ENCODE measurements at places on chromosomes 6 and 20. TPM values are rescaled to one million over a fixed set of nuclear protein-coding genes. Genes with fewer than 3 reads are reported as not detected.

Gene FRS3
- total RNA-seq = 6.1 TPM

Gene POM121L2
- total RNA-seq = not detected

Gene FAM110A
- total RNA-seq = 11.2 TPM

Gene CYP24A1
- not detected for total RNA-seq

Gene BACH2
- total RNA-seq = 0.41 TPM

Gene TMEM74B
- 0.98 TPM for total RNA-seq

Gene HLA-DRA
- total RNA-seq = 352 TPM

- H3K27me3 ChIP-seq = no peaks in the 10 kb centered on the region
- no peak overlapping the region for H3K27ac ChIP-seq
- H3K4me3 ChIP-seq = no peak overlapping the region
- H3K36me3 ChIP-seq = no peaks in the 10 kb centered on the region
- H3K4me1 ChIP-seq = no peaks in the 10 kb centered on the region
Measured at GRCh38 chr6:36765594-36766398, 68.2 kb downstream of the RAB44 start.

DNA sequence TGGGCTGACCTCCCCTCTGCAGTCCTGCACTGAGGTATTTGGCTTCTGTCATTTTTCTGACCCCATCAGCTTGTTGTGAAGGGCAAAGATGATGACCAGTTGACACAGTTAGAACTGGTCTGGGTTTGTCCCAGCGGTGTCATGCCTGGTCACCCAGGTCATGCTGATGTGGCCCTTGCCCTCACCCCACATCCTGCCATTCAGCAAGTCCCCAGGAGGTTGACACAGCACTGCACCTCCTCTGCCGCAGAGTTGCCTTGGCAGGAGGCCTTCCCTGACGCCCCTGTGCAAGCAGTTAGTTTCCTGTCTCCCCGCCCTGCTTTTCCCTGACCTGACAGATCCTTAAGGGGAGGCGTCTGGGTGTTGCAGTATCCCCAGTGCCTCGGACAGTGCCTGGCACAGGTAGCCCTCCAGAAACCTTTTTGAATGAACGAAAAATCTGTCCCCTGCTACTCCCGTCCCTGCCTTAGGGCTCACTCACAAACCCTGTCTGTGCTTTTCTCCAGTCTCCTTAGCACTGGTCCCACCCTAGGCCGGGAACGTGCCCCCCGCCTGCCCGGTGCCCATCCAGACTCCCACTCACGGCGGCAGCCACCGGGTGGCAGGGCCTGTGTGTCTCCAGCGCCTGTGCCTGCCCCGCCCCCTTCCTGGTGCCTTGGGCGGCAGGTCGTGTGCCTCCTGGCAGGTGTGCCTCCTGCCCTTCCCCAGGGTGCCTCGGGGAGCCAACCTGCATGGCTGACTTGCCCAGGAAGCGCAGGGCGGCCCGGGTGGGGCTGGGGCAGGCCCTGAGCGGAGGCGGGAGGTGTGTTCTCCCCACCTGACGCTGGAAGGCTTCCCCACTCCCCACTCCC, 146.3 kb upstream of the RNF24 start:
- no peaks in the 10 kb centered on the region for H3K27me3 ChIP-seq
- peaks cover 14% of the 10 kb centered on the region for H3K4me1 ChIP-seq
- no peaks in the 10 kb centered on the region for H3K36me3 ChIP-seq
- H3K27ac ChIP-seq = peak overlapping the region; percentile 61
- no peak for DNase-seq

GRCh38 chr6:165641672-165642156, 21.3 kb downstream of the PDE10A start:
- H3K36me3 ChIP-seq = no peaks in the 10 kb centered on the region
- H3K27me3 ChIP-seq = no peaks in the 10 kb centered on the region
- DNase-seq = no peak
- H3K4me3 ChIP-seq = no peak overlapping the region
- no peaks in the 10 kb centered on the region for H3K4me1 ChIP-seq
- no peak overlapping the region for H3K27ac ChIP-seq

DNA sequence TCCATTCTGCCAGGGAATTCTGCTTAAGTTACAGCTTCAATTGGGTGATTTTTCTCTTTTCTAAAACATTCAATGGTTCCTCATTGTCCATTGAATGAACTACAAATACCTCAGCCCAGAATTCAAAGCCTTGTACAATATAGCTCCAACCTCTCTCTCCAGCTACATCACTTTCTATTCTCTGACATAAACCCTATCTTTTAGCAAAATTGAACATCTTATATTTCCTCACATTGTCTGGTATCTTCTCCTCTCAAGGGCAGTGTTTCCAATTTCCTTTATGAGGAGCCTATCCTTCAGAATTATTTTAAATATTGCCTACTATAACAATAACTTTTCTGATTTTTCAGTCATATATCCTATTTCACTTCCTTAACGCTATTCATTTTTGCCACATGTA, 203.6 kb upstream of the RNF217 start:
- H3K27me3 ChIP-seq = no peaks in the 10 kb centered on the region
- H3K4me3 ChIP-seq = no peak overlapping the region
- no peak for DNase-seq

DNA sequence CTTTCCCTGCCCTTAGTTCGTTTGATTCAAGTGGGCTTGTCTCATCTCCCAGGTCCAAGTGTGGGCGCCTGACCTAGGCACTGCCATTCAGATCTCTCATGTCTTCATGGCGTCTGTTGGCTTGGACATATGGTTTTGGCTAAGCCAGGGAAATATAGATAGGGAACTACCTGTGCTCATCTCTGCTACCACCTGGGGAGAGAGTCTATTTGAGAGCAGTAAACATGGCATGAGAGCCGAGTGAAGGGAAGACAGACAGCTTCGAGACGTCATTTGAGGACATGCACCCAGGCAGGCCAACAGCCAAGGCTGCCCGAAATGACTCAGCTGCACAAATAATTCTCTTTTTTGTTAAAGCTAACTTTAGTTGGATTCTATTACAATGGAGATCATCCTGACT, 370.7 kb upstream of the AGPAT4 start:
- H3K4me1 ChIP-seq = no peaks in the 10 kb centered on the region

DNA sequence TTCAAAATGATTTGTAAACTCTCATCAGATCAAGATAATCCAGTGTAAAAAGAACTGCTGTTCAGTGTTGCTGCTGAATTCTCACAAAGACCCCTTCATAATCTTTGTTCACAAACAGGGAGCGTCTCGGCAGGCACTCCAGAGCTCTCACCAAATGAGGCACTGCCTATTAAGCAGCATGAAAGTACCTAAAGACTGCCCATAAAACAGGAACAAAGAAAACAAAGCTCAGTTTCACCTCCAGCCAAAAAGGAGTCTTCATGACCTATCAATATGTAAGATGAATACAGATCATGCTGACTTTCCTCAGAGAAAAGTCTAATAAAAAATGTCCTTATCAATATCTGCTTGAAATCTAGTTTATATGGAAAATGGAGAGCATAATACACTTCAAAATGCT, 41.8 kb downstream of the GPR63 start:
- no peaks in the 10 kb centered on the region for H3K4me1 ChIP-seq
- DNase-seq = no peak
- no peak overlapping the region for H3K4me3 ChIP-seq

DNA sequence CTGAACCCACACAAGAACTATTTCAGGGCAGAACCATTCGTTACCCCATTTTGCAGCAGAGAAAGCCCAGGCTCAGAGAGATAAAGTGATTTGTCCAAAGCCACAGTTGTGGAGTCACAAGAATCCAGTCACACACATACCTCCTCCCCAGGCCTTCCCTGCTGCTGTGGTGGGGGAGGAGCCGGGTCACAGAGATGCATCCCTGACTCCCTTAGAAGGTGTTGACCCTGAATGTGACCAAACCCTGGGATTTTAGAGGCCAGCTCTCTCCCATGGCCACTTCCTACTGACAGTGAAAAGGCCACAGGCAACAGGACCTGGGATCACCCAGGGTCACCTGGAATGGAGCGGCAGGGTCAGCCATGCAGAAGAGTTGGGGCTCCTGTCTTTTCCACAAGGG, 48.6 kb downstream of the CHMP4B start:
- H3K4me3 ChIP-seq = no peak overlapping the region
- no peaks in the 10 kb centered on the region for H3K27me3 ChIP-seq
- no peaks in the 10 kb centered on the region for H3K36me3 ChIP-seq
- H3K4me1 ChIP-seq = peaks cover 6% of the 10 kb centered on the region
- H3K27ac ChIP-seq = peak overlapping the region; percentile 33
- no peak for DNase-seq

GRCh38 chr6:16947375-16948015, 154.4 kb upstream of the STMND1 start:
- no peak overlapping the region for H3K4me3 ChIP-seq
- peak; percentile 65 for DNase-seq
- H3K4me1 ChIP-seq = no peaks in the 10 kb centered on the region
- no peaks in the 10 kb centered on the region for H3K36me3 ChIP-seq
- no peaks in the 10 kb centered on the region for H3K27me3 ChIP-seq

- peak; percentile 43 for DNase-seq
- H3K36me3 ChIP-seq = peaks cover 5% of the 10 kb centered on the region
- H3K4me1 ChIP-seq = no peaks in the 10 kb centered on the region
- H3K27me3 ChIP-seq = no peaks in the 10 kb centered on the region
- no peak overlapping the region for H3K27ac ChIP-seq
- H3K4me3 ChIP-seq = no peak overlapping the region
Measured at GRCh38 chr6:41801380-41801779, 13.9 kb downstream of the TOMM6 start.

DNA sequence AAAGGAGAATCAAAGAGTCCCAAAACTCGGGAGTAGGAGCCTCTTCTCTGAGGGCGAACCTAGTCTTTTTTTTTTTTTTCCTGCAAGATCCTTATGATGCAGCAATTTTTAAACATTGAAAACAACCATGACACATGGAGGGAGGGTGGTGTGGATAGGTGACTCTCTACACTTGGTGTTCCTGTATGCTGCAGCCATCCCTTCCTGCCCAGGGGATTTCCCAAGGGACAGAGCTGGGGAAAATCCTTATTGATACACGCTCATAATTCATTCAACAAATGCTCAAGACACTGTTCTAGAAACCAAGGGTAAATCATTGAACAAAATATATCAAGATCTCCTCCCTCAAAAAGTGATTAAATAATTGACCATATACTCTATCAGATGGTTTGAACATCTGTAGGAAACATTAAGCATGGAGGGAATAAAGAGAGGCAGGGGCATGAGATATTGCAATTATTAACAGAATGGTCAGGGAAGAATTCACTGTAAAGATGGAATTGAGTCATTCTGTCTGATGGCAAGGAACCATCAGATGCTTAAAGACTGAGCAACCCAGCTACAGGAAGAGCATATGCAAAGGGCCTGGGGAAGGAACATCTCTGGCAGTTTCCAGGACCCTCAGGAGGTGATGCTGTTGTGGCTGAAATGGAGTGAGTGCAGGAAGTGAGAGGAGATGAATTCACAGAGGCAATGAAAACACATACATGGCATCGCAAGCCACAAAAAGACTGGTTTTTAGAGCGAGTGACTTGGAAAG, 13.4 kb upstream of the BTN3A3 start:
- H3K36me3 ChIP-seq = peaks cover 40% of the 10 kb centered on the region
- H3K27me3 ChIP-seq = no peaks in the 10 kb centered on the region
- peaks cover 9% of the 10 kb centered on the region for H3K4me1 ChIP-seq
- no peak overlapping the region for H3K27ac ChIP-seq
- no peak overlapping the region for H3K4me3 ChIP-seq

- peak overlapping the region; percentile 62 for H3K27ac ChIP-seq
- H3K27me3 ChIP-seq = no peaks in the 10 kb centered on the region
- H3K4me3 ChIP-seq = no peak overlapping the region
- H3K36me3 ChIP-seq = no peaks in the 10 kb centered on the region
Measured at GRCh38 chr20:36482044-36482473, 59.3 kb upstream of the MYL9 start.

DNA sequence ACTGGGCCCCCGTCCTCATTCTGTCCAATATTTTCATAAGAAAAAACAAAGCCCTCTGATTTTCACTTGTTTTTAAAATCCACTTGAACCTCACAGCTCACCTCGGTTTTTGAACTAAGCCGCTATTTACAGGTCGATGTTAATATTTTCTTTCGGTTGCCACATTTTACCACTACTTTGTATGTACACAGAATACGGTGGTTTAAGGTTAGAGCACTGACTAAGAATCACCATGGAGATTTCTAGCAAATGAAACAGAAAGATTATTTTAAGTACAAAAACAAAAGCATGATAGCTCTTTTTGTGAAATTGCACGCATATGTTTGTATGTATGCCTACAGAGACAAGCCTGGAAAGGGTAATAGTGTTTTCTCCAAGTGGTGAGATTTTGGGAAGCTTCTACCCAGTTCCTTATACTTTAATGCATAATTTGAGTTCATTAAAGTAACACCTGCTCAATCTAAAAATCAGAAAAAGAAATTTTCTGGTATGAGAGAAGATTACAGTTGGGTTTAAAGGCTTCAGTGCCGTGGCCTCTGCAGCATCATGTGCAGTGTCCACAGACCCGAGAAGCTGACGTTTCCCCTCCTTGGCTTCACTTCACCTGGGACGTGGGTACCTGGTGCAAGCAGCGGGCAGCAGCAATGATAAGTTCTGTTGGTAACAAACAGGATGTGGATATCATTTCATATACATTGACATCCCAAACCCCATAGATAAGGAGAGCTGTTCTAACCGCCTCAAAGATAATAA, 144.0 kb downstream of the UST start:
- H3K36me3 ChIP-seq = no peaks in the 10 kb centered on the region
- H3K4me3 ChIP-seq = no peak overlapping the region
- H3K27ac ChIP-seq = no peak overlapping the region
- peaks cover 9% of the 10 kb centered on the region for H3K4me1 ChIP-seq
- no peaks in the 10 kb centered on the region for H3K27me3 ChIP-seq

GRCh38 chr6:18340781-18341551, 46.2 kb upstream of the RNF144B start:
- no peak for DNase-seq
- no peak overlapping the region for H3K4me3 ChIP-seq
- H3K27ac ChIP-seq = no peak overlapping the region
- H3K27me3 ChIP-seq = no peaks in the 10 kb centered on the region

DNA sequence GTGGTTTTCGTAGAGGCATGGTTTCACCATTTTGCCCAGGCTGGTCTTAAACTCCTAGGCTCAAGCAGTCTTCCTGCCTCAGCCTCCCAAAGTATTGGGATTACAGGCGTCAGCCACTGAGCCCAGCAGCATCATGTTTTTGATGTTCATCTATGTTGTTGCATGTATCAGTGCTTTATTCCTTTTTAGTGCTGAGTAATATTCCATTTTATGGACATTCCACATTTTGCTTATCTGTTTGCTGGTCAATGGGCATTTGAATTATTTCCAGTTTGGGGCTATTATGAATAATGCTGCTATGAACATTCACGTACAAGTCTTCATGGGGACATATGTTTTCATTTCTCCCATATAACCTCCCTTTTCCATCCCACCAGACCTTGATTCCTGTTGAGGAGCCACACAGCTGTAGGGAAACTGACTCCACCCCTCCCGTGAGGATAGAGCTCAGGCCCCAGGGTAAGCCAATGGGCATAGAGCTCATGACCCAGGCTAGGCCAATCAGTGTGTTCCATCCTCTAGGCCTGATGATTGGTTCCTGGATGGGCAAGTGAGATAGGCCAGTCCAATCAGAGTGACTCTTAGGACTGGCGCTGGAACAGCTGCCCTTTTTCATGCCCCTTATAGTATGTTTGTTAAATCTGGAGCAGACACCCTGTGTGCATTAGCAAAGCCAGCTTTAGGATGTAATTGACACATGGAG, 49.5 kb downstream of the DLGAP4 start:
- H3K4me3 ChIP-seq = no peak overlapping the region
- no peaks in the 10 kb centered on the region for H3K4me1 ChIP-seq
- H3K27ac ChIP-seq = no peak overlapping the region

GRCh38 chr6:3749977-3750316, 1.6 kb downstream of the PXDC1 start:
- H3K27ac ChIP-seq = peak overlapping the region; percentile 97
- H3K27me3 ChIP-seq = no peaks in the 10 kb centered on the region
- H3K4me1 ChIP-seq = peaks cover 34% of the 10 kb centered on the region
- no peaks in the 10 kb centered on the region for H3K36me3 ChIP-seq
- H3K4me3 ChIP-seq = no peak overlapping the region

- no peaks in the 10 kb centered on the region for H3K4me1 ChIP-seq
- no peak for DNase-seq
- no peak overlapping the region for H3K27ac ChIP-seq
- H3K4me3 ChIP-seq = no peak overlapping the region
- no peaks in the 10 kb centered on the region for H3K27me3 ChIP-seq
Measured at GRCh38 chr6:157267654-157268053, 55.7 kb downstream of the TMEM242 start.
